NCI-H2171 (cell line): ENCODE measurements at places on chromosomes 12 and 14.

GRCh38 chr12:53061404-53062010, 11.6 kb downstream of the TNS2 start:
- DNase-seq: peak; percentile 56

- DNase-seq: no peak
Observed at GRCh38 chr14:102375119-102375518, 12.4 kb downstream of the TECPR2 start.

DNA sequence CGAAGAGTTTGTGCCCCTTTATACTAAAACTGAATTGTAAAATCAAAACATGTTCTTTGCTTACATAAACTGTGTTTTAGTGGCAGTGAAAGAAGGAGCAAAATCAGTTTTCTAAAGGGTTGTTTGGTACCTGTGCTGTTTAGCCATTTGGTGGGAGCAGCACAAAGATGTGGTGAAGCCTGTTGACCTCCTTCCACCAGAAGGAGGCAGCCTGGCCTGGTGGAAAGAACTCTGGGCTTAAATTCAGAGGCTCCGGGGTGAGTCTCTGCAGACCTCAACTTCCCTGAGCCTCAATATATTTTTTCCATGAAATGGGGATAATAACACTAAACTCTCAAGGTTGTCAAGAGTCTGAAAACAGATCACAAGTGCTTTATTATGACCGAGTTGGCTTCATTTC, 502.5 kb downstream of the VRK1 start:
- DNase-seq: no peak

DNA sequence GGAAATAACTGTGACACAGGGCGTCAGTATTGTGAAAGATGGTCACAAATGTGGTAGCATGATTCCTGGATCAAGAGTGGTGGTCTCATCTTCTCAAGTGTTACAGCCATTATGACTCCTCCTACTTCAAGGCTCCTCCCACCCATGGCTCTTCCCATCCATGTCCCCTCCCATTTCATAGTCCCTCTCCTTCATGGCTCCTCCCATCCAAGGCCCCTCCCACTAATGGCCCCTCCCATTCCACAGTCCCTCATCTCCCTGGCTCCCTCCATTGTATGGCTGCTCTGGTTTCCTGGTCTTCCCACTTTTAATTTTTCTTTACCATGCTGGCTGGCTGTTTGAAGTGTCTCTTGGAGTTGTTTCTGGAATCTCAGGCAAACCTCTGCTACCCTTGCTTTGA, 1375.2 kb upstream of the TMEM132C start:
- no peak for DNase-seq
